ENCODE measurements at places on chromosomes 3 and 15. TPM values are rescaled to one million over a fixed set of nuclear protein-coding genes. Genes with fewer than 3 reads are reported as not detected.

Gene PLAAT1
- 25.2 TPM for total RNA-seq

GRCh38 chr3:60742606-60743145, 508.6 kb downstream of the FHIT start:
- peak; percentile 22 for DNase-seq

Gene CLRN1
- not detected for total RNA-seq

GRCh38 chr3:101703169-101703568, 16.7 kb upstream of the RPL24 start:
- no peak for DNase-seq

DNA sequence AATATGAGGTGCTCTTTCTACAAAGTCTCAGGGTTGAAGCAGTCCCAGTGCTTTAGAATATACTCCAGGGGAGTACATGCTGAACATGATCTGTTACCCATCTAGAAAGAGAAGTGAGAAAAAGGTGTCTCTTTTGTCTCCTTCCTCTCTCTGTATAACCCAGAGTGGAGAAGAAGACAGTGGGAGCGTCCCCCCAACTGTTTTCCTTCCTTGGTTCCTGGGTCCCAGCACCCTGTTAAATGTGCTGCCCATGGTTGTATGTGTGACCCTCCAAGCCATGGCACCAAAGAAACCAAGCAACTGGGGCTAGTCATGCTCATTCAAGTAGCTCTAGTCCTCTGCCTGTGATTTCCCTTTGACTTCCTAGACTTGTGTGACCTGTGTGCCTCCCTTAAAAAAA, 683.7 kb downstream of the TBL1XR1 start:
- peak; percentile 15 for DNase-seq

- no peak for DNase-seq
Observed at GRCh38 chr15:58947179-58947578, 13.7 kb upstream of the SLTM start.

- DNase-seq = peak; percentile 82
Observed at GRCh38 chr15:55799291-55800212, 56.6 kb upstream of the PRTG start.

- DNase-seq = peak; percentile 72
Observed at GRCh38 chr15:52256930-52257733, 38.5 kb downstream of the MYO5C start.

DNA sequence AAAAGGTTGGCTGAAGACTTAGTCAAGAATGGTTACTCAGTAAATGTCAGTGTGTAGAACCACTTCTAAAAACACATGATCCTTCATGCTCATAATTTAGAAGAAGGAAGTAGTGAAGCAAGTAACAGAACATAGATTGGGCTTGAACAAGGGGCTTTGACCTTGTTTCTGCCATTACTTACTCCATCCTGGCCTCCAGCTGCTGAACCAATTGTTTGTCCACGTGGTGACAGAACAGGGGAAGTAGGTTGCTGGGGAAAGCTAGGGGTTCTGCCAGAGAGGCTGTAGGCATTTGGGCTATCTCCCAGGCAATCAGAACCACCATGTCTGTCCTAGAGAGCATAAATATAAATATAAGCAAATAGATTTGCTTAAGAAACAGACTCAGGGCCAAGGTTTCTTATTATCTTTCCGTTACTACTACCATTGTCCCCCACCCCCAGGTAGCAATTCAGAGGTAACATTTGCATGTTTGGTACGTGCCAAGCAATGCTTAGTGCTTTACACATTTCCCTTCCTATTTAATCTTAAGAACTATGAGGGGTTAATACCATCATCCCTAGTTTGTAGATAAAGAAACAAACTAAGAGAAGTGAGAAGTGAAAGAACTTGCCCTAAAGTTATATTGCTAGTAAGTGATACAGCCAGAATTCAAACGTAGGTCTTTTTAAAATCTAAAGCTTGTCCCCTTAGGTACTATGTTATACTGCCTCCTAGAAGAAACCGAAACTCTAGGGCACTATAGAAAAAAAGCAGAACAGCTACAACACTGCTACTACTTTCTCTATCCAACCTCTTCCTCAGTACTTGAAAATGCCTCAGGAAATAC, 3.0 kb upstream of the SPG11 start:
- DNase-seq = no peak

Gene FHIT
- 2.2 TPM for total RNA-seq

GRCh38 chr3:123353850-123354233, 95.0 kb downstream of the ADCY5 start:
- DNase-seq = no peak

DNA sequence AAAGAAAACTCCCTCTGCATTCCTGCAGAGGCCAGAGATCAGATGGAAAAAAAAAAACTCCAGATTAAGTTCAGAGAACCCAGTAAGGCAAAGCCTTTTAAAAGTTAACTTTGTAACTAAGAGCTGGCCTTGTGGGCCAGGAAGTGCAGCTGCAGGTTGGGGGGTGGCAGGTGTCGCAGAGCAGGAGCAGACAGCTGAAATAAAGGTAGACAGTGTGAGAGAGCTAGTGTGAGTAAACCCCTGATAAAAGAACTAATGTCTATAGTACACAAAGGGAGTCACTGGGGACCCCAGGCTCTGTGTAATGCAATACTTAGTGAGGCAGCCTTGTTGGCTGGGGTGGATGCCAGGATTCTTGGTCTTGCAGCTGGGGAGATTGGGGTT, 42.1 kb downstream of the PPCDC start:
- DNase-seq = peak; percentile 92

Gene HGD
- 0.18 TPM for total RNA-seq

DNA sequence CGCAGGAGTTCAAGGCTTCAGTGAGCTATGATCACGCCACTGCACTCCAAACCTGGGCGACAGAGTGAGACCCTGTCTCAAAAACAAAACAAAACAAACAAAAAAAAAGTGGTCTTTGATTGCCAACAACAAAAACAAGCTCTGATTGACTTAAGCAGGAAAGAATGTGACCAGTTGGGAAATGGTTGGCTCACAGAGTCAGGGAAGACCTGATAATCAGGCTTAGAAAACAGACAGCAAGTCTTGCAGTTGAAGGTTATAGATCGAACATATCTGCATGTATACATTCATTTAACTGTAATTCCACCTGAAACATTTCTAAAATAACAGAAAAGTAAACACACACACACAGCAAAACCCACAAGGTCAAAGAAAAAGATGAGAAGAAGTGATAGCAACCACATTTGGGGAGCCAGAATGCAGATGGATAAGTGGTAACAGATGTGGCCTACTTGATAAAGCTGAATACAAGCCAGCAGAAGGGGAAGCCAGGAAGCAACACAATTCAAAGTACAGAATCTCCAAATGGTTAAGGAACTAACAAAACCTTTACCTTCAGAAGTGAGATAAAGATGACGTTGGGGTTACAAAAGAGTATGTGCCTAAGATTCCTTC, 699.9 kb upstream of the ZNF385D start:
- no peak for DNase-seq

Gene SHF
- total RNA-seq = 22.9 TPM

DNA sequence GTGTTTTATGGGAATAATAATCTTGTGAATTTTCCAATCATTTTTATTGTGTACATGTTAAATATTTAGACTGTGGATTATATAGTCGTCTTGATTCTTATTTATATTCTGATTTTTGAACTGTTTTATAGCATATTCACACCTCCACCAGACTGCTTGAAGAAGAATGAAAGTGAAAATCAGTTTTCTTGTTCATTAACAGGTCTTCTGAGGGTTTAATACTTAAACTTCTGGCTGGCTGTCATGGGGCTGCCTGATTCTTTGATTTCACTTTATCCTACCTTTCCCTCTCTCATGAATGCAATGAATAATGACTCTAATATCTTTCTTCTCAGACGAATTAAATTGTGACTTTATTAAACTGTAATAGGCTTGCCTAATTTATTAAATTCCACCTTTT, 56.2 kb downstream of the ATP2C1 start:
- DNase-seq = no peak

GRCh38 chr3:28569357-28569756, 220.7 kb upstream of the AZI2 start:
- no peak for DNase-seq

Gene SCN11A
- 0.02 TPM for total RNA-seq

DNA sequence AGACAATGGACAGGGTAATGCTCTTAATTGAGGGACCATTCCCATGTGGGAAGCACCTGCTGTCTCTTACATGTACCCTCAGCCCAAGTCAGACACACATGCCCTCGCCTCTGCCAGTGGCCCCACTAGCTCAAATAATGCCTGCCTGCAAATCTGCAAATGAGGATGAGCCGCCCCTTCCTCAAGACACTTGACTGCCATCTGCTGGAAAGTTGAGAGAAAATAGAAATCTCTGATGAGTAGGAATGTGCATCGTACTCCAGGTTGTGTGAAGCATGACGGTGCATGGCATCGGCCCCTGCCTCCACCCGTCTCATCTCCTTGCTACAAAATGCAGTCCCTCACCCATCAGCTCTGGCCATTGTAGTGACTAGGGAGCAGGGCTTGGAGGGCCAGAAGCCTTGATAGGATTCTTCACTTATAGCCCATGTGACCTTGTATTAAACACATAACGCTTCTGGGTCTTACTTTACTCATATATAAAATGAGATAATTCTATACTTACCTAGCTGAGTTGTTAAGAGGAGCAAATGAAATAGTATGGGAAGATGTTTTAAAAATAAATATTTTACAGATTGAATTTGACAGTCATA, 6.3 kb upstream of the SCN5A start:
- DNase-seq = peak; percentile 36

Gene SEC22C
- total RNA-seq = 27.2 TPM

Gene SEMA3G
- 0.10 TPM for total RNA-seq
